ENCODE measurements at places on chromosomes 6 and 20.

GRCh38 chr20:34926581-34926980 lies 29.0 kb downstream of the GSS start:
- no peak for DNase-seq

GRCh38 chr20:22381812-22382416 lies 202.5 kb downstream of the FOXA2 start:
- DNase-seq: no peak

DNA sequence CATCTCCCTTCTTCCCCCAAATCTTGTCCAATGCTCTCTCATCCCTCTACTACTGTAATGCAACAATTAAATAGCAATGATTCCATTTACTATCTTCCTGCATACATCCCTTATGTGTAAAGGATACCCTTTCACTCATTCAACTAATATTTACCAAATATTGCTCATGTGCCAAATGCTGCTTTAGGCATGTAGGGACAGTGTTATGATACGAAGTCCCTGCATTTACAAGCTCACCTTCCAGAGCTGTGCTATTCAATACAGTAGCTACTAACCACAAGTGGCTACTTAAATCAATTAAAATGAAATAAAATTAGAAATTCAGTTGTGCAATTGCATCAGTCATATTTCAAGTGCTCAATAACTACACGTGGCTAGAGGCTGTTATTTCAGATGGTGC lies 41.1 kb downstream of the GMDS start:
- DNase-seq: no peak

DNA sequence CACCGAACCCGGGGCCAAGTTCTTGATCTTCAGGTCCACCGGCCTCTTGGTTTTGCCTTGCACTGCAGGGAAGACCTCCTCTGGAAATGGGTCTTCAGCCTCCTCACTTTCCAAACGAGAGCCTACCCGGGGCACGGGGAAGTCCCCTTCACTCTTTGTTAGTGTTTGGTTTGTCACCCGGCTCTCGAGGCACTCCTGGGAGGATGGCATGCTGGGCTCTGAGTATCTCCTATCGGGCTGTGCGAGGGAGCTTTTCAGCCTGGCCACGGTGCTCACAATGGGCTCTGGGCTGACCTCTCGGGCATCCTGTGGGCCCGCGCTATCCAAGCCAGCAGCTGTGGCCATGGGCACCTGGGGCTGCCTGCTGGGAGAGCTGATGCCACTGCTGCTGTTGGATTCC lies 8.1 kb downstream of the TAGAP start:
- DNase-seq: no peak

GRCh38 chr6:34236131-34236442 lies 586 bp upstream of the HMGA1 start:
- DNase-seq: no peak

- no peak for DNase-seq
These were observed 151.2 kb upstream of the TAB2 start for GRCh38 chr6:149166336-149166735.

- no peak for DNase-seq
These were observed 94.2 kb upstream of the SCP2D1 start for GRCh38 chr20:18719426-18719825.

GRCh38 chr6:20497216-20498040 lies 36.8 kb upstream of the CDKAL1 start:
- no peak for DNase-seq
